ENCODE measurements at places on chromosomes 13 and 19.

GRCh38 chr19:50000841-50001557 is 24.2 kb downstream of the VRK3 start:
- DNase-seq = no peak

GRCh38 chr13:32947411-32948276 is 68.6 kb upstream of the KL start:
- no peak for DNase-seq

GRCh38 chr13:99371956-99372355 is 64.8 kb upstream of the GPR183 start:
- DNase-seq = no peak

- DNase-seq = no peak
These were observed 19.4 kb upstream of the PAK4 start for GRCh38 chr19:39106194-39106593.

- no peak for DNase-seq
These were observed 1308.9 kb downstream of the OLFM4 start for GRCh38 chr13:54337540-54337939.
